ENCODE measurements at places on chromosomes 7 and 10.

- DNase-seq, result no peak
These were observed 185.8 kb upstream of the TMEM106B start for GRCh38 chr7:12025246-12025645.

DNA sequence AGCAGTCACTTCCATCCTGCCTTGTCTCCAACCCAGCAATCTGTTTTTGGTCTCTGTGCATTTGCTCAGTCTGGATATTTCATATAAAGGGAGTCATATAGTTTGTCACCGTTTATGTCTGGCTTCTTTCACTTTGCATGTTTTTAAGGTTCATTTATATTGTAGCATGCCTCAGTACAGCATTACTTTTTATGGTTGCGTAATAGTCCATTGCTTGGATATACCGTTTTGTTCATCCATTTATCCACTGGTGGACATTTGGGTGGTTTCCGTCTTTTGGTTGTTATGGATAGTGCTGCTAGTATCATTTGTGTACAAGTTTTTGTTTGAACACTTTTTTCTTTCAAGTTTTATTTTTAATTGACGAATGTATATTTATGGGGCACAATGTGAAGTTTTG, 18.2 kb downstream of the TBC1D12 start:
- no peak for DNase-seq

GRCh38 chr10:130463876-130464364, 327.7 kb downstream of the GLRX3 start:
- no peak for DNase-seq

- DNase-seq, result no peak
These were observed 9.5 kb upstream of the ZNF862 start for GRCh38 chr7:149828357-149829309.

GRCh38 chr10:14131261-14131960, 199.3 kb downstream of the FRMD4A start:
- DNase-seq, result no peak

GRCh38 chr7:1914743-1915142, 244.7 kb downstream of the ELFN1 start:
- no peak for DNase-seq

- no peak for DNase-seq
These were observed 125.7 kb upstream of the NEBL start for GRCh38 chr10:21022821-21023220.

- DNase-seq, result no peak
These were observed 27.1 kb upstream of the SH3PXD2A start for GRCh38 chr10:103882285-103883007.

- no peak for DNase-seq
These were observed 38.2 kb upstream of the SDHAF3 start for GRCh38 chr7:97079300-97079699.

GRCh38 chr7:157386979-157387800, 50.4 kb downstream of the DNAJB6 start:
- DNase-seq, result peak; percentile 83

- DNase-seq, result no peak
These were observed 85.4 kb downstream of the NEURL1 start for GRCh38 chr10:103578782-103579382.
